Nucleus accumbens (tissue), 56 donors: ENCODE measurements at places on chromosomes 13 and 19.

DNA sequence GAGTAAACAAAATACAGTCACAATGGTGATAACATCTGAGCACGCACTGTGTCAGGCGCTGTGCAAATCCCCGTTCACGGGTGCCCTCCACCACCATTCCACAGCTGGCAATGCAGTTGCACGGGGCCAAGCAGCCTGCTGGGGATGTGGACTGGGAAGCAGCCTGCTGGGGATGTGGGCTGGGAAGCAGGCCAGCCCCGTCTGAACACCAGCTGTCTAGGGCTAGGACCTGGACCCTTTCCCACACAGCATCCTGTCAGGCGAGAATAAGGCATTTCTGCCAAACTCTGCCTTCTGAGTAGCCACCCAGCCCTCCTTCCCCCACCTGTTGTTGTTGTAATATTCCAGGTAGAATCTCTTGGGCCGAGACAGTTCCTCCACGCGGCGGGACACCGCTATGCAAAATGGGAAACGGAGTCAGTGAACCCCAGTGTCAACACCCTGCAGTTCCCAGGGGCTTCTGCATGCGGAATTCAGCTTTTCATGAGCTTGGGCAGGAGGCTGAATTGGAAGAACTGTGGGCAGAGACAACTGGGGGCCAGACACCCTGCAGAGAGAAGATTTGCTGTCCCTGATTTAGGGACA is 27.8 kb upstream of the MIER2 start:
- no peak for DNase-seq

- no peak for DNase-seq
Observed at GRCh38 chr19:42538841-42539709, 10.8 kb upstream of the CEACAM1 start.

- no peak for DNase-seq
Observed at GRCh38 chr13:69856331-69856730, 251.3 kb upstream of the ATXN8OS start.

- no peak for DNase-seq
Observed at GRCh38 chr19:52533901-52534300, 6.4 kb downstream of the ZNF808 start.

DNA sequence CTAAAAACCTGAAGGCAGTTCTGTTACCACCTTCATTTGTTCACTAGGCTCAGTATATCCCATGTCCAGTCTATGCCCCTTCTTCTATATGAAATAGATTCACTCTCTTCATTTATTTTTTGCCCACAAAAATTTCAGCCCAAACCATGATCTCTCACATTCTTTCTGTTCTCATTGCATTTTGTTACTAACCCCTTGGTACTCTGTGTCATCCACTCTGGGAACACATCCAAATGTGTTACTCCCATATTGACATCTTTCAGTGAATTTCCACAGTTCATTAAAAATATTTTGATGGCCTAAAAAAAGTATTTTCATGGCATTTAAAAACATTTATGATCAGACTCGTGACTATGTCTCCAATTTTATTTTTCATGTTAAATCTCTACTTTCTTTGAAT is 378.9 kb downstream of the SLITRK1 start:
- no peak for DNase-seq

DNA sequence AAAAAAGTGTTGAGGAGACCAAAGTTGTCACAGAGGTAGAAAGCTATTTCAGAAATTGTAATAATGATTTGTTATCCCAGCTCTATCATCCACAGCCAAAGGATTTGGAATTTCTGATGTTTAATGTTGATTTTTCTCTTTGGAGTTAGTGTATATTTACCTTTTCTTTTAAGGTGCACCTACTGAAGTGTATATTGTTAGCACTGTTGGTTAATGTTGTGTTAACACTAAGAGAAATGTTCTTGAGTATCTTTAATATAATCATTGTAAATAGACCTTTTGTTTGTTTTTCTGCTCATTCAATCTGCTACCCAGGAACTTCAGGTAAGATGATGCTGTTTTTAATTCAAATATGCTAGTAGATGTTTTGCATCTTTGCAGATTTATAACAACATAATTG is 57.5 kb downstream of the ZAR1L start:
- DNase-seq, result no peak

DNA sequence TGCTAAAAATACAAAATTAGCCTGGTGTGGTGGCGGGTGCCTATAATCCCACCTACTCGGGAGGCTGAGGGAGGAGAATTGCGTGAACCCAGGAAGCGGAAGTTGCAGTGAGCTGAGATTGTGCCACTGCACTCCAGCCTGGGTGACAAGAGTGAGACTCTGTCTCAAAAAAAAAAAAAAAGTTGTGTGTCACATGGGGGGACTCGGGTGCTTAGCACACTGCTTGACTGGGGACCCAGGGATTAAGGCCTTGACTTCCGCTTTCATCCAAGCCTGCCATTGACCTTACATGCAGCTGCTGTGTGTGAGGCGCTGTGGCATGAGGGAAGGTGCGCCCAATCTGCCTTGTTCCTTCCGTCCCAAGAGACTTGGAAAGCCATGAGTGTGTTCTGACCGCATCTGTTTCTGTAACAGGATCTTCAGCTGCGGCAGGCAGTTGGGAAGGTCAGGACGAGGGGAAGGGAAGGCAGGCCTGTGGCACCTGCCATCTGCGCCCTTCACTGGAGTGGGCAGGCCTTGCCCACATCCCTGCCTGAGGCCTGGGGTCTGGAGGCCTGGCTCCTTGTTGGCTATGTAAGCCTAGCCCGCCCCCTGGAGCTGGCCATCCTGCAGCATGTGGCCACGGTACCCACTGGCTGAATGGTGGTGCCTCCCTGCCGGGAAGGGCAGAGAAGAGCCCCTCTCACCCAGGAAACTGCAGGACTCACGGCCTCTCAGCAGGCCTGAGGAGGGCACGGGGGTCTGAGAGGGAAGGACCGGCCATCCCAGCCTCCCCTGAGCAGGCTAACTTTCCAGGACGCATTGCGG is 23.0 kb downstream of the PPP1R37 start:
- no peak for DNase-seq

- peak; percentile 71 for DNase-seq
Observed at GRCh38 chr19:23762884-23763711, 4.4 kb upstream of the ZNF681 start.

DNA sequence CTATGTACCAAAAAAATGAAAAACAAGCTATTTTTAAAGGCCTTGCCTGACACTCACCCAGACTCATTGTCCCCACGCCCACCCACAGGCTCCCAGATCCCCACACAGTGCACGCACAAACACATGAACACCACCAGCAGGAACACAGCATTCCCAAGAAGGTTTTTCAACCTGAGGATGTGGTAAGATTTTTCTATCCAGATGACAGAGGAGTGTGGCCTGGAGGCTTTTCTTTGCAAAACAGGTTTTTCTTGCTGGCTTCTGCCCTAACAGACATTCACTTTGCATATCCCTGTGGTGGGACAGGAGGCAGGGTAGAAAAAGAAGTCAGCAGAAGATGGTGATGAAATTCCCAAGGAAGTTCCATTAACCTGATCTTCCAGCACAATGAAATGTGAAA is 97.8 kb downstream of the KLF12 start:
- no peak for DNase-seq
